G401 (cell line): ENCODE measurements at places on chromosomes 6 and 20.
A peak's percentile ranks its signal among the peaks of the same experiment; 100 is the strongest.

DNA sequence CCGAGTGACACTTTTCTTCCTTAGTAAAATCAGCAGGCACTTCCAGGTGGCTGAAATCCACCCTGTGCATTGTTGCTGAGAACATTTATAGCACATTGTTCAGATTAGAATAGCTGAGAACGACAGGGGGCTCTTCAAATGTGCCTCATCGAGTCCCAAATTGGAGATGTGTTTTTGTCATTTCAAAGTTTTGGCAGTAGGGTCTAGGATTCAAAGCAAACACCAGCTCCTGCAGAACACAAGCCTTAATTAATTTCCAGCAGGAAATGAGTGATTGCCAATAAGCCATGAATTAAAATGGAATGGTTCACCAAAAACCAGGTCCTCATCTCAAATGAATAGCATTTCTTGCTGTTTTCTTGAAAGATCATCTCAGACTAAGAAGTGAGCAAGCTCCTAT lies 171.6 kb downstream of the PLCB1 start:
- DNase-seq, result peak; percentile 68

DNA sequence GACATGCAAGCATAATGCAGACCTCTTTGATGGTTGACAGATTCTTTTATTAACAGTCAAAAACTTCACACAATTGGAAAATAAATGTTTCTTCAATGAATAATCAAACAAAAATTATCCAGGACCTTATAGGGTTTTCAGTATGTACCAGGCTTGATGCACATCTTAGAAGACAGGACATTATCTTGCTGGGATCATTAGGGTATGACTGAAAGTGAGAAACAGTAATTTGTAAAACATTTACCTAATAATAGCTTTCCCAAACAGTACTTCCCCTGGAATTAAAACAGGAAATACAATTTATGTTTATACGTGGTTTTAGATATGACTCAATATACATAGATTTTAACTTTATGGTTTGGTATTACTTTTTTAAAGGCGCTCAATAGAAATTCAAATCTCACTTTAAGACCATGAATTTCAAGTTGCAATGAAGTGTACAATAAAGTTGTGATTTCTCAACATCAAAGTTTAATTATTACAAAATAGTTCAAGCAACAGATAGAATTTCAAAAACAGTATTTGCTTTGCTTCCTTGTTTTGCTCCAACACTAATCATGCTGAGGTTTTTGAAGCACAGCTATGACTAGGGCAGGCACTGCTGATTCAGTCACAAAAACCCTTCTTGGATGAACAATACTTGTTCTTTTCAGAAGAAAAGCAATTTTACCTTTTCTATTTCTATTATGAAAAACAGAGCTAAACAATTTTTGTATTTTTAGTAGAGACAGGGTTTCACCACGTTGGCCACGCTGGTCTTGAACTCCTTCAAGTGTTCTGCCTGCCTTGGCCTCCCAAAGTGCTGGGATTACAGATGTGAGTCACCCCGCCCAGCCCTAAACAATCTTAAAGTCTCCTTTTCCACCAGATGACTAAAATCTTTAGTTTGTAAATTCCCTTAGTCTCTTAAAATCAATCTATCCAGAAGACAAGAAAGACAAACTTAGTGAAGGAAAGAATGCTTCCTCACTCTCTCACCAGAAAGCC lies 13.7 kb downstream of the SOD2 start:
- DNase-seq, result no peak

GRCh38 chr6:14626556-14626955 lies 509.0 kb downstream of the CD83 start:
- DNase-seq, result no peak

- DNase-seq, result no peak
Measured at GRCh38 chr6:104409913-104410312, 449.8 kb downstream of the HACE1 start.

- DNase-seq, result peak; percentile 86
Measured at GRCh38 chr6:25556516-25556915, 95.5 kb upstream of the SCGN start.

GRCh38 chr6:20409427-20409971 lies 7.8 kb downstream of the E2F3 start:
- DNase-seq, result no peak

GRCh38 chr6:155534678-155535077 lies 79.0 kb upstream of the NOX3 start:
- no peak for DNase-seq

DNA sequence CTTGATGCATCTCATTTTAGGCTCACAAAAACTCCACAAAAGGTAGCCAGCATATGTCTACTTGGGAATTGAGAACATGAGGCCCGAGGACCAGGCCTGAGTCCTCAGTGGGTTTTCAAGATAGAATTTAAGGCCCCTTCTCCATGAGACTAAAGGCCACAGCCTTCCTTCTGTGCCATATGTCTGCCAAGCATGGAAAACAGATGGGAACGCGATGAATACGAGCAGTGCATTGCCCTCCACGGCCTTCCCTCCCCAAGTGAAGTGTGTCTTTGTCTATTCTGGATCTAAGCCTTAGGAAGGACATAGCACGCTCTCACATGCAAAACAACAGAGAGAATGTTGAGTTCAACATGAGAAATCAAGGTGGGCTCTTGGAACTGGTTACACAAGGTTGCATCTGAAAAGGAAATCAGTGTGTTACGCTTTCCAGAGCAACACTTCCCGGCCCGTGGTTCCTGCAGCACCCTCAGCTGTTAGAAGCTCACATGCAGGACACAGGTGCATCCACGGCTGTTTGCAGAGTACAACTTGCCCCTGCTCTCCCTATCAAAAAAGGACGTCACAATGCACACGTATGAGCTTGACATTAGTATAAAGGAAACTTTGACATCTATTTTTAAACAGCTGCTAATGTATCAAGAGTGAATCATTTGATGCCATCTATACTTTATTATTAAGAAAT lies 229.9 kb downstream of the NRN1 start:
- peak; percentile 44 for DNase-seq

GRCh38 chr20:37827605-37828004 lies 75.3 kb upstream of the VSTM2L start:
- DNase-seq, result no peak

DNA sequence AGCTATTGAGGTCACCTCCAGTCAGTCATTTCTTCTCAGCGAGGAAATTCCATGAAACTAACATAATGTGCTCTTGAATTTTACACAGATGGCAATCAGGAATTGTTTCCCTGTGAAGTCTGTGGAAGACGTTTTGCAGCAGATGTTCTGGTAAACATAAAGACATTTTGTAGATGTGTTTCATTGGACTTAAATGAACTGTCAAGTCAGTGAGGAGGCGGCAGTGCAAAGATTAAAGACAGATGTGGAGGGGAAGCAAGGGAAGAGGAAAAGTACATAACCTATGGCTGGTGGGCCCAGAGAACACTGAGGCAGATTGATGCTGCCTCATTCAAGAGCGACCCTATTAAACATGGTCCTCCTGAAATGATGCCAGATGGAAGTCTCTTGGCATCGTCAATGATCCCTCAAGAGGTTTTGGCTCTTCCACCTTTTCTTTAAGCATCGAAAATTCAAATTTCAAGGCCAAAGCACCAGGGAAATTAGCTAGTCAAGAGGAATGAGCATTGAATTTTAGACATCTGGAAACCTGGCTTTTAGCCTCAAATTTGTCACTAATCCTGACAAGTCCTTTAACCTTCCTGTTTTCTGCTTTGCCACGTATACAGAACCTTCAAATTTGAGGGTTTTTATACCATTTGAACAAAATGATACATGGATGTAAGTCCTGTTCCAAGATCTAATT lies 20.1 kb downstream of the ZC2HC1B start:
- DNase-seq, result no peak

DNA sequence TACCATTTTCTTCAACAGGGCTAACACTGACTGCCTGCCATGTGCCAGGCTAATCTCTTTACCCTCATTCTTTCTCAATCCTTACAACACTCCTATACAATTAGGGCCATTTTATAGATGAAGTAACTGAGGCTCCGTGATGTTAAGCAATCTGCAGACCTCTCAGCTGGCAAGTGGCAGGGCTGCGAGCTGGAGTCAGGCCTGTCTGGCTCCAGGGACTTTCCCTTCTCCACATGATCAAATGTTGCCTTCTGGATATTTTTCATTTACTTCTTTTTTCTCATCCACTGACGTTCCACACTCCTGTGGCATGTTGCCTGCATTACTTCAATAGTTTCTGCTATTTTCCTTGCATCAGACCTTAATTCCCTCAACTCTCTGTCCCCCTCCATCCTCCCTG lies 55.2 kb upstream of the TAGAP start:
- DNase-seq, result no peak

DNA sequence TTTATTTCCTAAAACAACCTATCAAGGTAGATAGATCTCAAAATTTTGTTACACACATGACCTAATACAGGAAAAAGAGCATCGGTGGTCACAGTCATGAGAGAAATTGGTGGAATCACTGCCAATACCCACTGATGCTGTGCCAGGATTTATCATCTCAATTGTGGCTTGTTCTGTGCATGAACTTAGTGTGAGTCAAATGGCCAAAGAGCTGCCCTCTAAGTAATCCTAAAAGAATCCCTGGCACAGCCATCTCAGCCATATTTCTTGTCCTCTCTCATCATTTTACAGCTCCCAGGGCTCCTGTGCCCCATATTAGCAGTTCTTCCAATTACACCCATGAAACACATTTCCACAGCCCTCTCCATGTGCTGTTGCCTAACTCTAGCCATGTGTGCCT lies 6.1 kb downstream of the GSTA5 start:
- DNase-seq, result no peak
